Central memory CD8-positive, alpha-beta T cell (primary cell): ENCODE measurements at places on chromosomes 6 and 20.

GRCh38 chr6:132661906-132662305 is 2.9 kb upstream of the TAAR1 start:
- no peak for DNase-seq

DNA sequence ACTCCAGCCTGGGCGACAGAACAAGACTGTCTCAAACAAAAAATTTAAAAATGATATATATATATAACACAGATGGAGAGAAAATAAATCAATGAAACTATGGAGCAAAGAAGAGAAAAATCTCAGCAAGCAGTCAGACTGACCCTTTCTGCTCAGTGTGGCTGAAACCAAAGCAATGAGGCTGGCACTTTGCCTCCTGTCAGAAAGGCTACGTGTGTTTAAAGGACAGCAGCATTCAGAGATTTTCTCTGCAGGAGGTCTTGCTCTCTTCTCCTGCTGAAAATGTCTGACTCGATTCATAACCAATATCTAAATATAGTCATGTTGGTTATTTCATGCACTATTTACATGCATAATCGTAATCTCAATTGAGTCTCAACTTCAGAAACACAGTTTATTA is 527.0 kb upstream of the JARID2 start:
- DNase-seq = no peak

- DNase-seq = no peak
These were observed 1.4 kb upstream of the FKBPL start for GRCh38 chr6:32131439-32131948.

- DNase-seq = no peak
These were observed 44.2 kb upstream of the TNFRSF21 start for GRCh38 chr6:47353871-47354270.

- DNase-seq = no peak
These were observed 15.9 kb downstream of the DDO start for GRCh38 chr6:110399219-110400071.

- no peak for DNase-seq
These were observed 46.4 kb downstream of the HEBP2 start for GRCh38 chr6:138450445-138450844.

DNA sequence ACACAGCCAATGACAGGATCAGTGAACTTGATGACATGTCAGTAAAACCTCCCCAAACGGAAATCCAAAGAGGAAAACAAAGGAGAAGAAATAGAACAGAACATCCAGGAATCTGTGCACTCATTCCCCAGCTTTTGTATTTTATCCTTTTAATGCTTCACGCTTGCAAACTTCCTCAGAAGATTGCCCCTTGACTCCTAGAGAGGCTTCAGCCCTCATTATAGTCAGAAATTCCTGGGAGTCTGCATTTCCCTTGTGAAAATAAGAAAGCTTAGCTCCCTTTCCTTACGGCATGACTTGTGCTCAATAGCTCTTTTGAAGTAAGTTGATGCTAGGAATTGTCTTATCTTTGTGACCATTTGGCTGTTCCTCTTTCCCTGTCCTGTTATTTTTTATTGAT is 313.6 kb upstream of the OPRM1 start:
- no peak for DNase-seq

GRCh38 chr6:29861521-29862255 is 34.1 kb downstream of the HLA-G start:
- DNase-seq = no peak

GRCh38 chr6:106227612-106228507 is 97.7 kb downstream of the ATG5 start:
- no peak for DNase-seq

DNA sequence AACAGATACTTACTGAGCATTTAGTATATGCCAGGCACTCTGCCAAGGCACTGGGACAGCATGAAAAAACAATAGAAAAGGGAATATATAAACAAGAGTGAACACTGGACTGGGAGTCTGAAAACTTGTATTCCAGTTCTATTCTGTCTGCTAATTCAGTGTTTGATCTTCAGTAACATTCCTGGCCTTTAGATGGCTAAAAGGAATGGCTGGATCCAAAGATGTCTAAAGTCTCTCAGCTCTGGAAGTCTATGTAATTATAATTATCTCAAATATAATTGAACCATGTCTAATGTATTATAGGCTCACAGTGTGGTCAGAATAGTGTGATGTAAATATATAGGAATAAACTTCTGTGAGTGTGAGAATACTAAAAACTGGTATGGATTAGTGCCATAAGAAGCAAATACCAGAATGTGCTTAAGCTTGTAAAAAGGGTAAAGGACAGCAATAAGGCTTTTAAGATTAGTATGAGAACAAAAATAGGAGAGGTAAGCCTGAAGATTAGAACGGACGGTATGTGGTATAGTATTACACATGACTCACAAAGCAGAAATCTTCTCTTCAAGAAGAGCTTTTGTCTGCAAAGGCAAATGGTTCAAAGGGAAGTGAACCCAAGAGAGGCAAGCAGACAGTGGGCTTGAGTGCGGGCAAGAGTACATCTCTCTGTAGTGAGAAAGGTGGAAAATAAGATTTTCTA is 68.5 kb downstream of the TMEM200A start:
- DNase-seq = no peak

- no peak for DNase-seq
These were observed 17.8 kb downstream of the ARMC12 start for GRCh38 chr6:35754452-35755277.

- no peak for DNase-seq
These were observed 159.6 kb upstream of the ZNF217 start for GRCh38 chr20:53752971-53753879.

DNA sequence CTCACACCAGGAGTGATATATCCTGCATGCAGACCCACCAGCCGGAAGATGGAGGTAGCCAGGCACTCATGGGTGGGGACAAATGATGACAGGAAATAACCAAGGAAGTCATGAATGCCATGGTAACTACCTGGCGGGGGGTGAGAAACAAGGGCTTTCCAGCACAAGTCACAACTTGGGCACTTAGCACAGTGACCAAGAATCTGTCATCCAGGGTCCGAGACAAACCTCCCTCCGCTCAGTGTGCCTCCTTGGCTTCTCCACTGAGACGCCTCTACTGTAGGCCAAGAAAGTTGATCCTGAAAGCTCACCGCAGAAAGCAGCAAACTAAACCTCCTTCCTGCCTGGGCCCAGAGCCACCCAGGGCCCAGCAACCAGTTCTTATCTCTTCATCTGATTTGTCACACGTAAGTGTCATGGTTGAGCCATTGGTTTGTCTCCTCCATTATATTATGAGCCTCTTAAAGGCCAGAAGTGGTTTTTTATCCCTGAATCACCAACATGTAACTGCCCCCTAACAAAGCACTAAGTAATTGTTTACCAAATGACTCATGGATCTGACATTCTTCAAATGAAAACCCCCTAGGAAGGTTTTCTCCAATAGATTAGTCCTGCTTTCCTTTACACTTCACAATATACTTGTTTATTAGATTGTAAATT is 84.3 kb upstream of the TAB2 start:
- no peak for DNase-seq

DNA sequence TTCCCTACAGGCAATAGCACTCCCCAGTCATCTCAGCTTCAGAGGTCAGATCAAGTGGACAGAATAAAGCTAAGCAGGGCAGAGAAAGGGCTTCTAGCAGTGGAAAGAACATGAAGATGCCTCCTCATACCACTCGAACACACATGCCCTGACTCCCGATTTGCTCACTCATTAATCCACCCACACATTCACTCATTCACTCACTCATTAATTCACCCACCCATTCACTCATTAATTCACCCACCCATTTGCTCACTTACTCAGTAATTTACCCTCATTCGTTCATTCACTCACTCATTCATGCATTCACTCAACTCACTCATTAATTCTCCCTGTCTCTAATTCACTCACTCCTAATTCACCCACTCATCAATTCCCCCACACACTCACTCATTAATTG is 43.9 kb downstream of the HNF4A start:
- DNase-seq = no peak

DNA sequence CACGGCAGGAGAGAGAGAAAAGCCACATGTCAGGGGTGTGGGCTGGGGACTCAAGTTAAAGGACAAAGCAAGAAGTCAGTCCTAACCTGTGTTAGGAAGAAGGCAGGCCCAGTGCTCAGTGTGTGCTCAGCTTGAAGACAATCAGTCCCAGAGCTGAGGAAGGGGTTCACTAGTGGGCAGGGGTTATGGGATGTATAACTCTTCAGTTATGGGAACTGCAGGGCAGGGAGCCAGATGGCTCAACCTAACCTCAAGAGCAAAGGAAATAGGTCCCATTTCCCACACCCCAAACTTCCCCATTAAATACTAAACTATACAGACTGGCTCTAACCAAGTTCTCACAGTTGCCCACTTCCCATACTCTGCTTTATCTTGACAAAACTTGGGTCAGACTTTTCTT is 7.4 kb upstream of the SSTR4 start:
- DNase-seq = no peak

DNA sequence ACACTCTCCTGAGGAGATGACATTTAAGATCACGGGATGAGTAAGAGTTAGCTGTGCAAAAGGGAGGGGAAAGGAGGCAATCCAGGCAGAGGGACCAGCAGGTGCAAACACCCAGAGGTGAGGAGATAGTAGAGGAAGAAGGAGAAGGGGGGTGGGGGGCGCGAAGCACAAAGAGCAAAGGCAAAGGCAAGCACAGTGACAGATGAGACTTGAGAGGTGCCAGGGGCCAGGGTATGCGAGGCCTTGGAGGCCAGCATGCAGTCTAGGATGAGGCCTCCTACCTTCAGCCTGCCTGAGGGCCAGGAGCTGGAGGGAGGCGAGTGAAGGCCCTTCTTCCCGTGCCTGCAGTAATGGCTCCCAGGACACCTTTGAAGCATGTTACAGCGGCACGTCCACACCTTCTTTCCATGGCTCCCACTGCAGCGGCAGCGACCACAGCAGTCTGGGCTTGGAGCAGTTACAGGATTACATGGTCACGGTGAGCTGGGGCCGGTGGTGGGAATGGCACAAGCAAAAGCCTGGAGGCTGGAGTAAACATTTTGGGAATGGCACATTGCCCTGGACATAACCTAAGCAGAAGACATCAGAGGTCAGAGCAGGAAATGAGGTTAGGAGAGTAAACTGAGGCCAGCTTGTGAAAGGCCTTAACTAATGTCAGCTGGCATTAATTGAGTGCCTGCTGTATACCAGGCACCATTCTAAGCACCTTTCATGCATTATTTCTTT is 18.6 kb downstream of the CCM2L start:
- DNase-seq = no peak

- DNase-seq = no peak
These were observed 91.2 kb upstream of the EEF1E1 start for GRCh38 chr6:8193541-8193940.

DNA sequence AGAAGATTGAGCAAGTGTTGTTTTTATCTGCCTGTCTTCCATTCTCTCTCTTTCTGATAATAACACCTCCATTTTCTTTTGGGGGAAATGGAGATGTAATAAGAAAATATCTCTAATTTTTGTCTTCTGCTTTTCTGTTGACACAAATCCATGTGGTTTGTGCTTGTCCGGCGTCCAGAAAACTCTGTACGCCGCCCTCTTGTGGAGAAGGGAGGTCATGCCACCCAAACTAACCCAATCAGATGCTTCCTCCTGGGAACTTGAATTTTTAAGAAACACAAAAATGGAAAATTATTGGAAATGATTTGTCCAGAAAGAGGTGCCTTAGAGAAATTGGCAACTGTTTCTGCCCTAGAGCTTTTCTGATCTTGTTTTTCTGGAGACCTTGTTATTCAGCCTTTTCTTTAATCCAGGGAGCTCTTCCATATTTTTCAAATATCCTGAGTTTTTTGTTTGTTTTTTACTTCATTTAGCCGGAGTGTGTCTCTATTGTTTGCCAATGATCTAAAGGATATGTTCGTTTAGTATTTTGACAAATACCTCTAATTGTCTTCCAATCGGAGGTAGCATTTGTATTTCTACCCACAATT is 17.8 kb upstream of the FNDC1 start:
- DNase-seq = no peak

DNA sequence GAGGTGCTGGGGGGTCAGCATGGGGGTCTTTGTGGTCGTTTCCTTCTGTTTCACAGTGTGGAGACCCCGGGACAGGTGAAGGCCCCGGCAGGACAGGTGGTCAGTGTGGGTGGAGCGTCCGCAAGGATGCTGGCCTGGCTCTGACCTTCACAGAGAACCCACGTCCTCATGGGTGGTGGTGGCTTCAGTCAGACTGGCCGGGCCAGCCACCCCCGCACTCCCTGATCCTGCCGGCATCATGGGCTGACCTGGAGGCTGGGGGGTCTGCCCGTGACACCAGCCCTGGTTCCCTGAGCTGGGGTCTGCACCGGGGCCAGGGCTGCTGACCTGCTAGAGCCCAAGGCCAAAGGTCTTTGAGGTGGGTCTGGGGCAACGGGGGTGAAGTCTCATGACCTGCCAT is 41.9 kb downstream of the CDH4 start:
- DNase-seq = no peak

DNA sequence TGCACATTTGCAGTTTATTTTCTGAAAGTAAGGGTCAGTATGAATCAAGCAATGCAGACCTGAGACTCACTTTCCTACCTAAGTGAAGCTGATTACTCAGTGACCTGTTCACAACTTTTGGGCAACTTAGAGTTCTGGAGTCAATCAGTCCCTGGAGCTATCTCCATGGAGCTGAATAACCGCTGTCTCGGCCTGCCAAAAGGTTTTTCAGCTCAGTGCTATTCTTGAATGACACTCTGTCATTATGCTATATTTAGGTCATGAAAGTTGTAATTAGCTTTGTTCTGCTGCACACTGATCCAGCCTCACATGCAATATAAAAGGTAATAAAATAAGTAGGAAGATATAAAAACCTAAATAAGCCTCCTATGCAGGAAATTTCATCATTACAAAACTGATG is 356.0 kb downstream of the BMP2 start:
- no peak for DNase-seq

DNA sequence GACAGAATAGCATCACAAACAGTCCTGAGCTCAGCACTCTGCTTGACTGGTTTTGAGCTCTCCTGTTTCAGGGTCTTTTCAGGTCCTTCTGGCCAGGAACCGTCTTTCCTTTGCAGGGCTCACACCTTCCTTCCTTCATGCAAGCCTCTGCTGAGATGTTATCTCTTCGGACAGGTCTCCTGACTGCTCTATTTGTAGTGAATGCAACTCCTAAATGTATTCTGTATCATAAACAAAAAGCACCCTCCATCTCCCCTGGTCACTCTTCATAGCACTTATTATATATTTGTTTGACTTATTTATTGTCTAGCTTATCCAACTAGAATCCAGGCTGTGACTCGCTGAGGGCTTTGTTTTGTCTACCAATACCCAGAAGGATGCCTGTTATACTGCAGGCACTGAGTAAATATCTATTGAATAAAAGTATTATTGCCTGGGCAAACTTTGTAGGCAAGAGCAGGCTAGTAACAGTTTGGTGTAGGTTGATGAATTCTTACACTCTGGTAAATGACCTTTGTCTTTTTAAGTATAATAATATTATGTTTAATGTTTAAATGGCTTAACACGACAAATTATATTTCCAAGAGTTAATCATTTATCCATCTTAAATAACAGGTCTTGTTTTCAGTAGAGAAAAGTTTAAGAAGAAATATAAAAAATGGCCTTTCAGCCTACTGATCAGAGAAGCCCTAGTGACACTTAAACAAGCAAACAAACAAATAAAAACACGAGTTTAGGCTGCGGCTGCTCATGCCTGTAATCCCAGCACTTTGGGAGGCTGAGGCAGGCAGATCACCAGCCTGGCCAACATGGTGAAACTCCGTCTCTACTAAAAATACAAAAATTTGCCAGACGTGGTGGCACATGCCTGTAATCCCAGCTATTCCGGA is 199.7 kb downstream of the BCAS1 start:
- no peak for DNase-seq

- no peak for DNase-seq
These were observed 70.5 kb upstream of the PIM1 start for GRCh38 chr6:37099442-37099841.

GRCh38 chr20:20638878-20639277 is 73.6 kb downstream of the RALGAPA2 start:
- no peak for DNase-seq

- no peak for DNase-seq
These were observed 1.2 kb upstream of the COL19A1 start for GRCh38 chr6:69865126-69865525.
